Activated CD4-positive, alpha-beta memory T cell treated with anti-CD3 and anti-CD28 coated beads, Interleukin-2, amount 10 ng/mL, durations not matched to agents 7 days and 5 days (primary cell): ENCODE measurements at places on chromosomes 5 and 9. TPM values are rescaled to one million over a fixed set of nuclear protein-coding genes. Genes with fewer than 3 reads are reported as not detected.

The INSYN2B gene
- not detected for total RNA-seq

The CARD6 gene
- 4.6 TPM for total RNA-seq

The GLT6D1 gene
- total RNA-seq = not detected

The TRPM6 gene
- not detected for total RNA-seq

The CDC25C gene
- 18.4 TPM for total RNA-seq

The LCN10 gene
- total RNA-seq = not detected

The CEL gene
- 1.4 TPM for total RNA-seq

The SPAAR gene
- not detected for total RNA-seq

The NIM1K gene
- 0.73 TPM for total RNA-seq

The HNRNPK gene
- total RNA-seq = 614 TPM

The CMBL gene
- total RNA-seq = 2.0 TPM

The DMRT3 gene
- not detected for total RNA-seq

The PDE8B gene
- not detected for total RNA-seq

The KCNV2 gene
- total RNA-seq = not detected

The NXNL2 gene
- total RNA-seq = not detected

The HAPLN1 gene
- total RNA-seq = not detected

The GADD45G gene
- 40.0 TPM for total RNA-seq
